SJSA1 (cell line): ENCODE measurements at places on chromosomes 6 and 20. TPM values are rescaled to one million over a fixed set of nuclear protein-coding genes. Genes with fewer than 3 reads are reported as not detected.

SNPH gene
- total RNA-seq = 3.3 and 5.4 TPM in 2 replicates

DEFB121 gene
- not detected in 2 replicates for total RNA-seq

CASS4 gene
- total RNA-seq = not detected in 2 replicates

GRCh38 chr20:36312724-36313441, 6.7 kb downstream of the DLGAP4 start:
- peak; percentile 38 for DNase-seq

DNA sequence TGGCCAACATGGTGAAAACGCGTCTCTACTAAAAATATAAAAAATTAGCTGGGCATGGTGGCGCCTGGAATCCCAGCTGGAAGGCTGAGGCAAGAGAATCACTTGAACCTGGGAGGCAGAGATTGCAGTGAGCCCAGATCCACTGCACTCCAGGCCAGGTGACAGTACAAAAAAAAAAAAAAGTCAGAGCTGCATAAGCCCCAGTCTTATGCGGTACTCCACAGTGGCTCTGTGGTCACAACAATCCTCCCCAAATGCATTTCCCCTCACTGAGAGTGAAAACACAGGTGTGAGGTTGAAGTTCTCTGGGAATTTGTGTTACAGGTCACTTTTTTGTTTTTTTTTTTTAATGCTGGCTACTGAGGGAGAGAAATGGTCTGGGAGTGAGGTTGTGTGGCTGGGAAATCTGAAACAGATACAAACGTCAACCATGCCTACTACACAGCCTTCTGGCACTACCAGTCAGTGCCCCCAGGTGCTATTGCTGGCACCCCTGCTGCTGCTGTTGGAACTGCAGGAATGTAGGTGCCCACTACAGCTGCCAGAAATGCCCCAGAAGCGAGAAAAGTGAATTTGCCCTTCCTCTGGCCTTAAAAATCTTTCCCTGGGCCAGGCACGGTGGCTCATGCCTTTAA, 5.7 kb downstream of the MRPS26 start:
- no peak for DNase-seq
